ENCODE measurements at places on chromosomes 16 and 17.

- H3K27ac ChIP-seq: peak overlapping the region; percentile 88
- no peaks in the 10 kb centered on the region for H3K36me3 ChIP-seq
- DNase-seq: no peak
- no peak overlapping the region for H3K4me3 ChIP-seq
- peaks cover 82% of the 10 kb centered on the region for H3K4me1 ChIP-seq
- no peaks in the 10 kb centered on the region for H3K27me3 ChIP-seq
Measured at GRCh38 chr17:77435272-77436057, 294.7 kb downstream of the SEC14L1 start.

GRCh38 chr17:34130544-34130943 is 124.5 kb upstream of the CCL2 start:
- no peaks in the 10 kb centered on the region for H3K27me3 ChIP-seq
- H3K27ac ChIP-seq: no peak overlapping the region
- no peaks in the 10 kb centered on the region for H3K36me3 ChIP-seq
- peaks cover 5% of the 10 kb centered on the region for H3K4me1 ChIP-seq

DNA sequence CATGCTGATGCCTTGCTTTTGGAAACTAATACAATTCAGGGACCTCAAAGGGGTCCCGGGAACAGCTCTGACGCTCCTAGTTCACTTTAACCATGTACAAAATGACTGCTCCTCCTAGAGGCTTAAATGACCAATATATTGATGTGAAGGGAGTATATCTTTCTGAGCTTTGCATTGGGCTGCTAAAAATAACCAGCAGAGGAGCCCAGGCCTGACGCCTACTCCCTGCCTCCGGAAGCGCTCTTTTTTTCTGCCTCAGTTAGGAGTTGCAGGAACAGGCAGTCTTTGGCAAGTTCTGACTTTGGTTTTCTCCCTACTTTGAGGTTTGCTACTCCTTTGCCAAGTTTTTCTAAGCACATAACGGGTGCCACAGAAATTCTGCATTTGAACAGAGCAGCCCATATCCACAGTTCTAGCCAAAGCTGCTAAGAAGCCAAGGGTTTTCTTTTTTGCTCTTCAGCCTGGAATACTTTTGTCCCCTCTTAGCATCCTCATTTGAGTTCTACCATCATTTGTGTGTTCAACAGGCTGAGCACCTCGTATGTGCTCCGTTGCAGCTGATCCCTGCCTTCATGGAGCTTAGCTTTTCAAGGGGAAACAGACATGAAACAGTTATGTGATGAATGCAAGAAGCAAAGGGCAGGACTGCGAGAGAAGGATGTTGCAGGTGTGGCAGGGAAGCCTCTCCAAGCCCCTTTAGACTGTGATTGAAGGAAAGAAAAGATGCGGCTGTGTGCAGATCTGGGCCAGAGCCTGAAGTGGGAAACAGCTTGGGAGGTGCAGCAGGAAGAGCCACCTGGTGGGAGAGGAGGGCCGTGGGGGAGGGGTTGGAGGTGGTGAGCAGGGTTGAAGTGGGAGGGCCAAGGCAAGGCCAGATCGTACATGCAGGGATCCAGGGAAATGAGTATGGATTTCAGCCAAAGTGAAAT is 2.8 kb upstream of the NAGPA start:
- H3K36me3 ChIP-seq: no peaks in the 10 kb centered on the region
- no peaks in the 10 kb centered on the region for H3K27me3 ChIP-seq
- H3K27ac ChIP-seq: no peak overlapping the region
- H3K4me3 ChIP-seq: no peak overlapping the region
- no peak for DNase-seq

GRCh38 chr16:70157105-70157476 is 16.5 kb upstream of the CLEC18C start:
- no peak for DNase-seq
- peaks cover 42% of the 10 kb centered on the region for H3K36me3 ChIP-seq
- no peak overlapping the region for H3K27ac ChIP-seq
- no peak overlapping the region for H3K4me3 ChIP-seq
- H3K27me3 ChIP-seq: no peaks in the 10 kb centered on the region

DNA sequence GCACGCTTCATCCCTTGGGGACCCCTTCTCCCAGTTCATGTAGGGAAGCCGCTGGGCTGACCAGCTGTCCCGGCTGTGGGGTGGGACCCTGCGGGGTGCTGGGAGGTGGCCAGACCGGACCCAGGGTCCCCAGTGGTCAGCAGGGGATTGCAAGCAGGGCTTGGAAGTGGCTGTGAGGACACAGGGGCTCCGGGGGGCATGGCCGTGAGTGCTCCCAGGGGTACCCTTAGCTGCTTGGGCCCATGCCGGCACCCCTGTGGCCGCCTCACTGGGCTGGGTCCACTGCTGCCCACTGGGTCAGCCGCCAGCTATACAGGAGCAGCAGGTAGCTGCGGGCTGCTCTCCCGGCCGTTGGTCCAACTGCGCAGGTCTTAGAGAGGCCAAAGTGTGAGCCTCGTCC is 18.8 kb downstream of the PRSS27 start:
- H3K27me3 ChIP-seq: no peaks in the 10 kb centered on the region
- peaks cover 60% of the 10 kb centered on the region for H3K36me3 ChIP-seq
- DNase-seq: no peak
- no peaks in the 10 kb centered on the region for H3K4me1 ChIP-seq

DNA sequence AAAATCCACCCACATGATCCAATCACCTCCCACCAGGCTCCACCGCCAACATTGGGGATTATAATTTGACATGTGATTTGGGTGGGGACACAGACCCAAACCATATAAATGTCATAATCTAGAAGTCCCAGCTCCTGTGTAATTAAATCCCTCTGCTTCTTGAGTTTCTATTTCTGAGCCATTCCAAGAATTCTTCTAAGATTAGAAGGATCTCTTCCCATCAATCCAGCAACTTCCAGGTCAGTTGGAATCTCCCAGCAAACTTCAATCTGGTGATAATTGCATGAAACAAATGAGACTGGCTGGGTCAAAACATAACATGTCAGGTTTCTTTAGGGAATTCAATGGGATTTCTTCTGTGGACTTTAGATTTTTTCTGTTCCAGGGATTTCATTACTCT is 127.8 kb upstream of the CDH5 start:
- no peaks in the 10 kb centered on the region for H3K27me3 ChIP-seq
- no peak overlapping the region for H3K27ac ChIP-seq
- H3K36me3 ChIP-seq: no peaks in the 10 kb centered on the region
- no peak overlapping the region for H3K4me3 ChIP-seq
- H3K4me1 ChIP-seq: no peaks in the 10 kb centered on the region

GRCh38 chr17:6011206-6011605 is 59.0 kb upstream of the WSCD1 start:
- H3K4me1 ChIP-seq: no peaks in the 10 kb centered on the region
- DNase-seq: no peak
- no peaks in the 10 kb centered on the region for H3K36me3 ChIP-seq
- no peak overlapping the region for H3K4me3 ChIP-seq

- peak; percentile 77 for DNase-seq
- H3K36me3 ChIP-seq: peaks cover 12% of the 10 kb centered on the region
- H3K4me3 ChIP-seq: peak overlapping the region; percentile 87
- H3K27me3 ChIP-seq: no peaks in the 10 kb centered on the region
Measured at GRCh38 chr17:44326861-44327444, 2.3 kb upstream of the SLC25A39 start.

DNA sequence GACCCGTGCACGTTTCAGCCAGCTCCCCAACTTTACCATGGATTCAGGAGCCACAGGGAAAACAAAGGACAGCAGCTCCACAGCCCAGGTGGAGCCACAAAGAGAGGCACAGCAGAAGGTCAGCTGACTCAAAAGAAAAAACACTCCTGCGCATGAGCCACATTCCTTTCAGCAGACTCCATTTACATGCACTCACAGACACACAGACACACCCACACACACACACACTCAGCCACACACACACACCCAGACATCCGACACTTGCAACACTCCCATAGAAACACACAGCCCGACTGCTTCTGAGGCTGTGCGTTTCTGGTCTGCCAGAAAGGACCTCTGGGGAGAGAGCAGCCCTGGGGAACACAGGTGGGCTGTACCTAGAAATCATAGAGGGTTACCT is 2335.5 kb downstream of the TP53TG3F start:
- H3K36me3 ChIP-seq: no peaks in the 10 kb centered on the region
- no peak for DNase-seq
- no peak overlapping the region for H3K27ac ChIP-seq
- no peaks in the 10 kb centered on the region for H3K4me1 ChIP-seq

GRCh38 chr17:55692276-55692675 is 30.4 kb downstream of the TMEM100 start:
- no peak for DNase-seq
- no peaks in the 10 kb centered on the region for H3K4me1 ChIP-seq
- peak overlapping the region; percentile 28 for H3K27ac ChIP-seq
- H3K4me3 ChIP-seq: no peak overlapping the region
- no peaks in the 10 kb centered on the region for H3K27me3 ChIP-seq

DNA sequence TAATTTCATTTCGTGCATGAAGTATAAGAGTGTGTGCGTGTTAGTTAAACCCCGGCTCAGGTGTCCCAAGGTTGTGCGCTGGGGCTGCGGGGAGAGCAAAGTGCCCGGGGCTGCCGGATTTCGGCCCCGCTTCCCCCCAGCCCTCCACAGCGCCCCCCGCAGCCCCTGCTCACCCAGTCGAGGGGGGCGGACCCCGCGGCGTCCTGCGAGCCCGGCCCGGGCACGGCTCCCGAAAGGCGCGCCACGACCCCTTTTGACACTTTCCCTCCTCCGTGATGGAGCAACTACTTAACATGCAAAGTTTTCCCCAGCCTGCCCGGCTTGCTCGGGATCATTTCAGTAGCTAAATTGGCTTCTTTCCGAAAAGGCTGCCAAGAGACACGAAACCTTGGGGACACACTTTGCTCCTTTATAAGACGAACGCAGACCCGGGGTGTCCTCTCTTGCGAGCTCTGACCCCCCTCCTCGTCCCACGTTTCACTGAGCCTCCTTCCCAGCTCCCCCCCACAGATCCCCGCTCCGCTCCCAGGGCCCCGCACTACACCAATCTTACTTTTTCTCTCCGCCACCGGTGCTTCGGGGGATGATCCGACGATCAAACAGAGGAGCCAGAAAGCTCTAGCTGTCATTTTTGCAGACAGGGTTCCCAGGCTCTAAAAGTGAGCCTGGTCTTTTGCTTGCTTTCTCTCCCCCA is 552 bp downstream of the C17orf58 start:
- no peaks in the 10 kb centered on the region for H3K36me3 ChIP-seq
- no peak for DNase-seq
- peak overlapping the region; percentile 79 for H3K27ac ChIP-seq
- H3K27me3 ChIP-seq: no peaks in the 10 kb centered on the region

DNA sequence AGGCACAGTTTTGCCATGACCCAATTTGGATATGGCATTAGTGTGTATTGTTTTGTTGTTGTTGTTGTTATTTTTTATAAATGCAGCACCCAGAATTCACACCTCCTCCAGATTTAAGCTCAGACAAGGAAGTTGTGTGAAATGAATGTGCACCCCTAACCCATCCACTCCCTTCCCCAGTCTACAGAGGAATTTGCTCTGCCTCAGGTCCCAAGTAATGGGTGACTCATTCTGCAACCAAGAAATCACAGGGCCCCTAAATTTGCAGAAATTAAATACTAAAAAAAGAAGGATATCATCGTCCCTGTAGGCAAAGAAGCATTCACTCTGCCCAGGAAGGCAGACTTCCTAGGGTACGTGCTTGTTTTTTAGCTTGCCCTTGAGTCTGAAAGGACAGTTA is 62.3 kb downstream of the CLEC16A start:
- H3K4me3 ChIP-seq: no peak overlapping the region
- H3K36me3 ChIP-seq: no peaks in the 10 kb centered on the region
- peak overlapping the region; percentile 77 for H3K27ac ChIP-seq
- peaks cover 2% of the 10 kb centered on the region for H3K4me1 ChIP-seq
